ENCODE measurements at places on chromosomes 2 and 18. TPM values are rescaled to one million over a fixed set of nuclear protein-coding genes. Genes with fewer than 3 reads are reported as not detected.

Gene DGUOK
- total RNA-seq = 25.5 TPM

Gene GKN2
- not detected for total RNA-seq

Gene TUBA4B
- not detected for total RNA-seq

DNA sequence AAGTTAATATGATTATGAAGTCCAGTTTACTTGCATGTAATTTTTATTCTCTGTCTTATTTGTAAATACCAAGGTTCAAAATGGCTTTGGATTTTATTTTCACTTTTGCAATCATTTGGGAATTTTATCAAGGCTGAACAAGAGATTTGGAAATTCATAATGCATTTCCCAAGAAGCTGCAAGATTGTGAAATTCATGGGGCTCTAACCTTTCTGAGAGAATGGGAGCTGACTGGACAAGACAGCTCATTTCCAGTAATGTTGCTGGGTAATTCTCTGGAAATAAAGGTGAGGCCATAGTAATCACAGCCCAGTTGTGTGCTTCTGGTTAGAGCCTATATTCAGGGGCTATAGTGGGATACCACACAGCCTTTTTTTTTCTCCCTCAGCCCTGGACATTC, 21.5 kb upstream of the NABP1 start:
- no peak for DNase-seq

Data from skin of body (tissue), 3 donors.